Natural killer cell (primary cell): ENCODE measurements at places on chromosomes 11 and 22. TPM values are rescaled to one million over a fixed set of nuclear protein-coding genes. Genes with fewer than 3 reads are reported as not detected.

DNA sequence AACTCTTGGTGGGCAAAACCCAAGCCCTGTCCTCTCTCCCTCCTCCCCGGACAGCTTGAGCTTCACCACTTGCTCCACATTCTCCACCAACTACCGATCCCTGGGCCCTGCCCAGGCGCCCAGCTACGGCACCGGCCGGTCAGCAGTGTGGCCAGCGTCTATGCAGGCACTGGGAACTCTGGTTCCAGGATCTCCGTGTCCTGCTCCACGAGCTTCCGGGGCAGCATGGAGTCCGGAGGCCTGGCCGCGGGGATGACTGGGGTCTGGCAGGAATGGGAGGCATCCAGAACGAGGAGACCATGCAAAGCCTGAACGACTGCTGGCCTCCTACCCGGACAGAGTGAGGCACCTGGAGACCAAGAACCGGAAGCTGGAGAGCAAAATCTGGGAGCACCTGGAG is 68.9 kb upstream of the RTL6 start:
- H3K27ac ChIP-seq = no peak overlapping the region
- H3K27me3 ChIP-seq = no peaks in the 10 kb centered on the region
- no peak overlapping the region for H3K4me3 ChIP-seq
- no peak for DNase-seq

- H3K4me3 ChIP-seq = no peak overlapping the region
- H3K4me1 ChIP-seq = no peaks in the 10 kb centered on the region
- no peak for DNase-seq
- H3K27ac ChIP-seq = no peak overlapping the region
- H3K27me3 ChIP-seq = peaks cover 4% of the 10 kb centered on the region
Observed at GRCh38 chr11:85572056-85572455, 55.1 kb downstream of the DLG2 start.

OR51E2 gene
- not detected for total RNA-seq

DNA sequence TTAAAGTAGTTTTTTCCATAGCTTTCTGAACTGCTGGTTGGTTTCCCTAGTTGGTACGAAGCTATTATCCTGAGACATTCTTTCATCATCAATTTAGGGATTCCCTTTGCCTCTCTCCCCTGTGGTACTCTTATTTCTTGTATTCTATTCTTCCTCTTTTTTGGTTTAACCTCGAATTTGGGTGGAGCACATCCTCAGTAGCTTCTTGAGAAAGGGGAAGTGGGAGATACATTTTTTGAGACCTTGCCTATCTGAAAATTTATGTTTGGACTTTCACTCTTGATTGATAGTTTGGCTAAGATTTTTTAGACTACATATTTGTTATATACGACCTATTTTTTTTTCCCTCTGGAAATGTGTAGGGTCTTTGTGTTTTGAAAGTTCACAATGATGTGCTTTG is 121.7 kb upstream of the ZBED5 start:
- H3K27ac ChIP-seq = no peak overlapping the region
- DNase-seq = no peak
- no peak overlapping the region for H3K4me3 ChIP-seq
- no peaks in the 10 kb centered on the region for H3K36me3 ChIP-seq

- no peak overlapping the region for H3K27ac ChIP-seq
- H3K36me3 ChIP-seq = no peaks in the 10 kb centered on the region
- DNase-seq = no peak
- H3K4me1 ChIP-seq = no peaks in the 10 kb centered on the region
Observed at GRCh38 chr11:103988595-103988969, 47.9 kb upstream of the DDI1 start.

RGL4 gene
- total RNA-seq = 12.7 TPM

- no peaks in the 10 kb centered on the region for H3K36me3 ChIP-seq
- no peak overlapping the region for H3K4me3 ChIP-seq
- H3K4me1 ChIP-seq = no peaks in the 10 kb centered on the region
- no peak for DNase-seq
- H3K27me3 ChIP-seq = peaks cover 24% of the 10 kb centered on the region
Observed at GRCh38 chr11:71249301-71249700, 3.1 kb downstream of the SHANK2 start.

- no peak overlapping the region for H3K27ac ChIP-seq
- no peaks in the 10 kb centered on the region for H3K27me3 ChIP-seq
- no peak for DNase-seq
- no peaks in the 10 kb centered on the region for H3K36me3 ChIP-seq
Observed at GRCh38 chr11:96196181-96196662, 146.8 kb downstream of the MAML2 start.

DNA sequence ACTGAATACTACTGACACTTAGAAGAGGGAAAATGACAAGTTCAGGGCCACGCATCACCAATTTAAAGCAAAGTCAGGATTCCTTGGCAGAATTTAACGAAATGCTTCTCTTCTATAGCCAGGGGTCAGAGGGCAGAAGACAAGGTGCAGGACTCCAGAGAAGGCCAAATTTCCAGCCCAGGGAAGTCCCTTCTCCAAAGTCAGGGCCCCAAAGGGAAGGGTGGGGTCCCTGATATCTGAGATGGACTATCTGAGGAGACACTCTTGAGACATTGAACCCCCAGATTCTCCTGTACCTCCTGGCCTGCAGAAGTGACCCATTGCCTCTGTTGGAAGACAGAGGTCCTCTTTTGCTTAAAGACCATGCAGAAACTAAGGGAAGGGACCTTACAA is 91.2 kb downstream of the RPS6KA4 start:
- H3K4me1 ChIP-seq = peaks cover 22% of the 10 kb centered on the region
- no peaks in the 10 kb centered on the region for H3K27me3 ChIP-seq
- H3K27ac ChIP-seq = no peak overlapping the region
- H3K36me3 ChIP-seq = no peaks in the 10 kb centered on the region
- no peak for DNase-seq
- no peak overlapping the region for H3K4me3 ChIP-seq

GRCh38 chr22:30219668-30220278 is 26.8 kb downstream of the LIF start:
- no peak for DNase-seq
- H3K4me3 ChIP-seq = no peak overlapping the region
- peak overlapping the region; percentile 74 for H3K27ac ChIP-seq

C11orf87 gene
- not detected for total RNA-seq

- no peak overlapping the region for H3K4me3 ChIP-seq
- no peak overlapping the region for H3K27ac ChIP-seq
- no peaks in the 10 kb centered on the region for H3K27me3 ChIP-seq
- H3K36me3 ChIP-seq = peaks cover 5% of the 10 kb centered on the region
- no peaks in the 10 kb centered on the region for H3K4me1 ChIP-seq
Observed at GRCh38 chr22:24894998-24895397, 51.5 kb downstream of the LHFPL7 start.

DNA sequence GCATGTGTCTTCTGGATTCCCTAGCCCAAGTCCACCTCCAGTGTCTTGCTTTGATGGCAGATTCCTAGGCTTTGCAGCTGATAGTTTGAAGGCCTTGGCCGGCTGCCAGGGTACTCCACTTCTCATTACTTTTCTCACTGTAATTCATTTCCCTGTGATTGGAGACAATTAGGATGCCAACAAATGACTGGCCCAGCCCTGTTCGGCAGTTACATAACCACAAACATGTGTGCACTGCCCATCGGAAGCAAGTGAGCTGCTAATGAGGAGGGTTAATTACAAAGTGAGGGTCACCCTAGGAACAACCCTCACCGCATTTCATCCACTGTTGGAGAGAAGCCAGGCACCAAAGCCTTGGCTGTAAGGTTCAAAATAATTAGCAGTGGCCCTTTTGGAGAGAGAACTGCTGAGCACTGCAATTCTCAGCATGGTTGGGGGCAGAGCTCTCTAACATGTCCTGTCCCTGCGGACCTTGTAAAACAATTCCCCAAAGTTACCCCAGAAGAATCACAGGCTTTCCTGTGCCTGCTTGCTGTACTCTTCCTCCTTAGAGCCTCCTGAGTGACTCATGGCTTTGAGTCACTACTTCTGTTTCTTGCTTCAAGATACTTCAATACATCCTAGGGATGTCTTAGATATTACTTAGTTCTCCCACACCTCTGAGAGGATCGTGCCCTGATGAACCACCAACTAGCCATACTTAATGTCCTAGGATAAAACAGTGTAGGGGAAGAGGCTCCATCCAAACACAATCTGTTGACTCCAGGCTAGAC is 109.7 kb upstream of the GALNT18 start:
- H3K4me1 ChIP-seq = no peaks in the 10 kb centered on the region
- no peak overlapping the region for H3K4me3 ChIP-seq
- no peak for DNase-seq
- no peak overlapping the region for H3K27ac ChIP-seq
- no peaks in the 10 kb centered on the region for H3K27me3 ChIP-seq

DNA sequence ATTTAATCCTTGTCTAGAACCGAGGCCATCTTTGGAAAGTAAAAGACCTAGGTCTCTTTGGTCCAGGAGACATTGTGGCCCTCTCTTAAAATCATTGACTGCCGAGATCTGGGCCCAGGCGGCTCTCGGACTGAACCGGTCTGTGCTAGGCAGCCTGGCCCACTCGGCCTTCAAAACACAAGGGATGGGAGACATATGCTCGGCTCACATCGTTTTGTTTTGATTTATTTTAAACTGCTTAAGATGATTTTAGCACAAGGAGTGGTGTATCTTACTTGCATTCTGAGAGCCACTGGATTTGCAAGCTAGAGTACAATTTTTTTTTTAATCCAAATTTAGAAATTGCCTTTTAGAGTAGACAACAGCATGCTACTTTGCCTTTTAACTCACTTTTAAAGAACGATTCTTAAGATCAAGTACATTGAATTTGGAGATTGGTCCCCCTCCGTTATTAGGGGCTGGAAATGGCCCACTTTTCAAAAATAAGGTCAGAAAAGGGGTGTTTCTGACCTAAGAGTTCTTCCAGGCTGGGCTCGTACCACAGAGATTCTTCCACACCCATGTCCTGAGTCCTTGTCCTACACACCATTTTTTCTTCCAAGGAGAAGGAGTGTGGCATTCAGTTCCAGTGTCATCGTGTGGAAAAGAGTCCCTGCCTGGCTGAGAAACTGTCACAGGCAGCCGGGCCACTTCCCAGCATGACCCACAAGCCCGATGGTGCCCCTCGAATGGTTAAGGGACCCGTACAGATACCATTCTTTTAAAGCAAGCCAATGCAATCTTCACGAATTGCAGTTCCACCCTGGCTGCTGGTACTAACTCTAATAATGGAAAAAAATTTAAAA is 80.5 kb upstream of the WNT7B start:
- H3K27ac ChIP-seq = peak overlapping the region; percentile 69
- H3K27me3 ChIP-seq = no peaks in the 10 kb centered on the region
- H3K4me3 ChIP-seq = no peak overlapping the region

FTH1 gene
- total RNA-seq = 1,796 TPM

GRCh38 chr22:25083807-25084200 is 115.9 kb upstream of the CRYBB3 start:
- no peaks in the 10 kb centered on the region for H3K27me3 ChIP-seq
- H3K4me3 ChIP-seq = no peak overlapping the region
- no peak overlapping the region for H3K27ac ChIP-seq
- H3K36me3 ChIP-seq = no peaks in the 10 kb centered on the region
- peaks cover 42% of the 10 kb centered on the region for H3K4me1 ChIP-seq

RNF214 gene
- total RNA-seq = 20.7 TPM

DNA sequence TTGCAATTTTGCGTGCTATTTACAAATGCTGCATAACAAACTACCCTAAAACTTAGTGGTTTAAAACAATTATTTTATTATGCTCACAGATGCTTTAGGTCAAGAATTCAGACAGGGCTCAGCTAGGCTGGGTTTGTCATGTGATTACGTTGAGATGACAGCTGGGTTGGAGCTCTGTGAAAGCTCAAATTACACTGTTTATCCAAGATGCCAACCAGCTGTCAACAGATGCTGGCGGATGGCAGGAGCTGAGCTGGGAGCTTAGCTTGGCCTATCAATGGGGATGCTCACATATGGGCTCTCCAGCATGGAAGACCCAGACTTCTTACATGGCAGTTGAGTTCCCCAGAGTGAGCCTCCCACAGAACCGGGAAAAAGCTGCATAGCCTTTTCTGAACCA is 62.7 kb downstream of the STK33 start:
- no peak overlapping the region for H3K4me3 ChIP-seq
- no peaks in the 10 kb centered on the region for H3K4me1 ChIP-seq
- H3K27ac ChIP-seq = no peak overlapping the region
- no peaks in the 10 kb centered on the region for H3K27me3 ChIP-seq

DNA sequence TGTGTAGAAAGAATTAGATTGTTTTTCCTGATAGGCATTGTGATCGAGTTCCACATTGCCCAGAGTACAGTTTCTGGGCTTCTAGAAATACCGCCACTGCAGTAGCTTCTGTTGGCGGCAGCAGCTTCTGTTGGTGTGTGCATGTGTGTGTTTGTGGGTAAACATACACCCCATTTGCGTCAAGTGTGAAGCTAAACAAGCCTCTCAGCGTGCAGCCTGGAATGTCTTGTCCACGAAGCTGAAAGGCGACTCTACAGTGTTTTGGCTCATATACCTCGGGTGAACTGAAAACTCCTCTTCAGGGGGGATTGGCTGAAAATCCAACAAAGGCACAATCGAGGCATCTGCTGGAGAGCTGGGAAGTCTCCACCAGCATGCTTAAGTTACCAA is 112.0 kb upstream of the E2F8 start:
- peaks cover 7% of the 10 kb centered on the region for H3K27me3 ChIP-seq
- no peak for DNase-seq
- no peak overlapping the region for H3K4me3 ChIP-seq

CECR2 gene
- total RNA-seq = not detected

DNA sequence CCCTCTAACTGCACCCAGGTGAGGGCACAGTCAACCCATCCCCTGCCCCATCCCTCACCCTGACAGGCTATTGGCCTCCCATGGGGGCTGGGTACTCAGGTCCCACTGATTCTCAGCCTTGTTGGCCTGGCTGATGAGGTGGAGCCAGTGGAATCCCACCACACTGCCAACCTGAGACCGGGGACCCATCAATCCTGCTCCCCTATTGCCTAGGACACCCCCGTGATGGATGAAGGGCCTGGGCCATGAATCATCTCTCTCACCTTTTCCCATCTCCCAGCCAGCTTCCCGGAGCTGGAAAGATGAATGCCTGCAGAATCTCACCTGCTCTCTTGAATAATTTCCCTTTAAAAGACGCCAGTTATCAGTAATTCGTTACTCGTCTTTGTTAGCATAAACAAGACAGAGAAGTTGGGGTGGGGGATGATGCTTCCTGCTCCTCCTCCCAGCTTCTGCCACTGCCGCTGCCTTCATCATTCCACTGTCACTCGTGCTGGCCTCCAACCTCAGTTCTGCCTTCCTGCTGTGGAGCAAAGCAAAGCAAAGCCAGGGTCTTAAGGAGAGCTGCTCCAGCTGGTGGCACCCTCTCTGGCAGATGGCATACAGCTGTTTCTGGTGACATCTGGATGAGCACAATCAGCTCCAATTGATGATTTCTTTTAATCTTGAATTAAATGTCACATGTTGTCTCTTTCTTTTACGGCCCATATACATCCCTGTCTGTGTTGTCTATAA is 204.0 kb upstream of the NECTIN1 start:
- no peaks in the 10 kb centered on the region for H3K27me3 ChIP-seq
- H3K4me3 ChIP-seq = no peak overlapping the region
- H3K36me3 ChIP-seq = no peaks in the 10 kb centered on the region
- no peaks in the 10 kb centered on the region for H3K4me1 ChIP-seq
- no peak for DNase-seq
